Skin of body (tissue), 3 donors: ENCODE measurements at places on chromosomes 3 and 15. TPM values are rescaled to one million over a fixed set of nuclear protein-coding genes. Genes with fewer than 3 reads are reported as not detected.

- DNase-seq: peak; percentile 32
Measured at GRCh38 chr3:73188707-73189106, 127.2 kb downstream of the EBLN2 start.

Gene NAALADL2
- 30.5 TPM for total RNA-seq

DNA sequence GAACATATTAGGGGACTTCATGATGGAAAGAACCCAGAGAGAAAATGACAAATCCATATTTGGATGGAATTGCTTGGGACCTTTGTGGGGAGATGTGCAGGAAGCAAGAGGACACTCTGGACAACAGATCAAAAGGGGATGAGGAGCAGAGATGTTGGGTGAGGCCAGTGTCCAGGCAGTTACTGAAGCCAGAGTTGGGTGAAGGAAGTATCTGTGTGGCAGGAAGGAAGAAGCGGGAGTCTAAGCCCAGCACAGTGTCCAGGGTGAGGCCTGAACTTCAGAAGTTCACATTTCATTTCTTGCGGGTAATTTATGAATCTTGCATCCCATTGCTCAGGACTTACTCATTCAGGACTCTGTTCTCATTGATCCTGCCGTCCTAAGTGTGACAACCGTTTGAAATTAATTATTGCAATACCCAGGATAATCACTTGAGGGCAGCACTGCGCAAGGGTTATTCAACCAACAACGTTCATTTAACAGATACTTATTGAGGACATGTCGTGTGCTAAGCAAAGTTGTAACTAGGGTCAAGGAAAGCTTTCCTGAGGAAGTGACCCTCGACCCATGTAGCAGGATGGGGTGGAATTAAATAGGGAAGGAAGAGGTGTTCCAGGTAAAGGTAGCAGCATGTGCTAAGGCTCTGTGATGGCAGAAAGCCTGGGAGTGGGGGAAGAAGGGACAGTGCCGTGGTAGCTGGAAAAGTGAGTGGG is 61.3 kb upstream of the CMTM8 start:
- no peak for DNase-seq

GRCh38 chr3:157574531-157574930 is 71.3 kb upstream of the VEPH1 start:
- DNase-seq: no peak

DNA sequence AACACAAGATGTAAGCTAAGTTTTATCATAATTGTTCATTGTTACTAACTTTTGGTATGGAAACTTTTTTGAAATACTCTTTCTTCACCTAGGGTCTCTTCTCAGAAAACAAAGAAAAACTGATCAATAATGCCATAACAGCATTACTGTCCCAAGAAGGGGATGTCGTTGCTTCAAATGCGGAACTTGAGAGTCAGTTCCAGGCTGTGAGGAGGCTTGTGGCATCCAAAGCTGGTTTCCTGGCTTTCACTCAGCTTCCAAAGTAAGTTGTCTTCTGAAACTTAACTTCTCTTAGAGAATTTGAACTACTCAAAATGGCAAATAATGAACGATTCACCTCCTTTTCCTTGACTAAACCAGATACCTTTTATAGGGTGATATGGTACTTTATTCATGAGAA is 39.3 kb downstream of the DNAJC13 start:
- no peak for DNase-seq

GRCh38 chr3:55802816-55803215 is 315.7 kb upstream of the WNT5A start:
- no peak for DNase-seq

- DNase-seq: no peak
Measured at GRCh38 chr15:66986951-66987350, 78.5 kb upstream of the SMAD3 start.

- no peak for DNase-seq
Measured at GRCh38 chr3:36741285-36741684, 23.1 kb downstream of the DCLK3 start.

- DNase-seq: no peak
Measured at GRCh38 chr15:52709187-52709981, 30.2 kb upstream of the ATOSA start.

DNA sequence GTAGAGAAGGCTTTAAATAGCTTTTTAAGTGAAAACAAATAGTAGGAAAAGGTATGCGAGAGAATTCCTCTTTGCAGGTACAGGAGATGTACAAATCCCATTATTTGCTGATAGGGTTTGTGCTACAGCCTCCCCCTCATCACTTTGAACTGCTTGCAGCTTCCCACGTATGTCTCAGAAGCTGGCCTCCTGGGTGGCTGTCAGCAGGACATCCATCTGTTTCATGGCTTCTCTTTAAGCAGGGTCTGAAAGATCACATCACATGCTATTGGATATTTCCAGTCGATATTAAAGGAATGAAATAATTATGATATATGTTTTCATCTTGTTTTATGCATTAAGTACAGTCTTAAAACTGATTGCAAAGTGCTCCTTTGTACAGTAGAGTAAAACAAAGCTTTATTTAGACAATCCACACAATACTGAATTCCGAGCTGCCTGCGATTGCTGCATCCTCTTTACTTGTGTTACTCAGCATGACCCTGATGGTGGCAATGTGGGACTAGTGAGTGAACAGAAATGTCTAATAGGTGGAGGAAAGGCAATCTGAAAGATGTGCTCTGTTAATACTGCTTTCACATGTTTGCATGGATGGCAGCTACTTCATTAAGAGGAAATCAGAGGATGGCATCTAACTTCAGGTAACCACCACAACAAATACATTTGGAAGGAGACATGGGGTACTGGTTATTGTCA is 930.6 kb upstream of the SEMA6D start:
- DNase-seq: no peak

Gene LSAMP
- total RNA-seq: 7.9 TPM

- no peak for DNase-seq
Measured at GRCh38 chr3:61896251-61896650, 334.9 kb downstream of the PTPRG start.

Gene CTXN2
- total RNA-seq: not detected

GRCh38 chr3:143450632-143451031 is 331.1 kb downstream of the CHST2 start:
- no peak for DNase-seq

- peak; percentile 66 for DNase-seq
Measured at GRCh38 chr3:51501833-51502561, 2.2 kb upstream of the DCAF1 start.

- no peak for DNase-seq
Measured at GRCh38 chr3:123706871-123707270, 122.0 kb upstream of the HACD2 start.

Gene SHF
- 12.3 TPM for total RNA-seq

DNA sequence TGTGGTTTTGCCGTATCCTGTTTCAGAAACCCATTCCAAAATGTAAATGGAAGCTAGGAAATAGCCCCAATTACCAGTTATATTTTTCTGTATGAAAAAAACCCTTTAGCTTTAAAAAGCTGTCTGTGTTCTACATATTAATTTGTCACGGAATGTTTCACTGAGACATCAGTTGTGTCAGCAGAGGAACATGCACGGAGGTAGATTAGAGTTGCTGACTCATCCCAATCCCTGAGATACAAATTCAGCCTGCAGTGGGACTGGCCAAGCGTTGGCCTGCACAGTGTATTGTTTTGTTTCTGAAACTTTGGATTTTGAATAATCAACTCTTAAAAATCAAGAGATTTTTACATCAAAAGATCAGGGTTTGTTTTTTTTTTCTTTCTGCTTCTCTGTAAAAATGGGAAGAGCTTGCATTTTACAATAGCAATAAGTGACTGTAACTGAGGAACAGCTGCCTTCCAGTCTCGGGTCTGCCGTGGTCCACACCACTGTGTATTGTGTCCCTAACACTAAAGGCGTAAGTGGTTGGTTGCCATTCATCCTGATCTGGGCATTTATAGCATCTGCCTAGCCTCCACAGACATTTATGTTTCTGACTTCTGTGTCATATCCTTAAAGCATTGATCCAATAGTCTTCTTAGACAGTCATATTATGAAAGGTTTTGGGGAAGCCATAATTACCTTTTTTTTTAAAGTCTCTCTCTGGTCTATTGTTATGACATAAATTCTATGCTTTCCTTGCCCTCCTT is 218.1 kb downstream of the ADAMTSL3 start:
- DNase-seq: no peak

Gene FBXW12
- total RNA-seq: not detected

DNA sequence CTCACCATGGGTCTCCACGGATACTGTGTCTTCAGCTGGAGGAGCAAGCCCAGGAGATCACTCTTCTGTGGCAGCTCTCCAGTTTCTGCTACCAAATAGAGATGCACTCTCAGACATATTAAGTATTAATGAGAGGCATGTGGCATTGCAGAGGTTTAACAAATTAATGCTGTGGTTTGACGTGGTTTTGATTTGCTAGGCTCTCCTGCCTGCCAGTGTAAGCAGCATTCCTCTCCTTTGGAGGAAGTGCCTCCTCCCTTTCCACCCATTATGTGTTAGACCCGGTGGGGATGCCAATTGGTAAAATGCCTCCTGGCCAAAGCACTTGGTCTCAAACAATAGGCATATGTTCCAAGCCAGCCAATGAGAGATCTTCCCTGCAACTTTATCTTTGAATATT is 124.8 kb downstream of the MYLK start:
- DNase-seq: no peak

- DNase-seq: no peak
Measured at GRCh38 chr3:128585974-128586373, 64.6 kb downstream of the RPN1 start.

- no peak for DNase-seq
Measured at GRCh38 chr3:22537560-22537959, 665.6 kb upstream of the UBE2E2 start.

DNA sequence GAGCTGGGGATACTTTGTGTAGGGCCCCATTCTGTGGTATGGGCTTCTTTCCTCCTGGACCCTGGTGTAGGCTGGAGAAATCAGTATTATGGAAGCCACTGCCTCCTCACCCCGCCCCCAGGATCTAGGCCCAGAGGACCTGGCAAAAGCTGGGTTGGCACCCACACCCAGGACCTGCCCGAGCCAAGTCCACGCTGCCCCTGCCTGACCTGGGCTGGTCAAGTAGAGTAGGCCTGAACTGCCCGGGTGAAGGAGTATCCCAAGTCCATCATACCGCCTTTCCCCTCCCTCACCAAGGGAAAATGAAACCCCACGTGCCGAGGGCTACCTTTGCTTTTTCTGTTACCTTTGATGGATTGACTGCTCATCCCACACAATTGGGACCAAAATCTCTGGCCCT is 37.7 kb upstream of the TRAK1 start:
- DNase-seq: no peak

Gene ARPIN
- total RNA-seq: 14.2 TPM

Gene KBTBD13
- total RNA-seq: 0.30 TPM

Gene CADM2
- total RNA-seq: 2.5 TPM

- no peak for DNase-seq
Measured at GRCh38 chr3:134205451-134205850, 45.2 kb downstream of the RYK start.

DNA sequence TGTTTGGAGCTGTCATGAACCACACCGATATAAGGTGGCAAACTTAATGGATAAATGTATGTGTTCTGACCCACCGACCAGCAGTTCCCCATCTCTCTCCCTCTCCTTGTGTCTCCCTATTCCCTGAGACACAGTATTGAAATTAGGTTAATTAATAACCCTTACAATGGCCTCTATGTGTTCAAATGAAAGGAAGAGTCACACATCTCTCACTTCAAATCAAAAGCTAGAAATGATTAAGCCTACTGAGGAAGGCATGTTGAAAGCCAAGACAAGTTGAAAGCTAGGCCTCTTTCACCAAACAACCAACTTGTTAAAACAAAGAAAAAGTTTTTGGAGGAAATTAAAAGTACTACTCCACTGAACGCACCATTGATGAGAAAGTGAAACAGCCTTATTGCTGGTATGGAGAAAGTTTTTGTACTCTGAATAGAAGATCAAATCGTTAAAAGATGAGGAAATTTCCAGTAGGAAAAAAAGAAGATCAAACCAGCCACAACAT is 15.0 kb downstream of the ATR start:
- no peak for DNase-seq

DNA sequence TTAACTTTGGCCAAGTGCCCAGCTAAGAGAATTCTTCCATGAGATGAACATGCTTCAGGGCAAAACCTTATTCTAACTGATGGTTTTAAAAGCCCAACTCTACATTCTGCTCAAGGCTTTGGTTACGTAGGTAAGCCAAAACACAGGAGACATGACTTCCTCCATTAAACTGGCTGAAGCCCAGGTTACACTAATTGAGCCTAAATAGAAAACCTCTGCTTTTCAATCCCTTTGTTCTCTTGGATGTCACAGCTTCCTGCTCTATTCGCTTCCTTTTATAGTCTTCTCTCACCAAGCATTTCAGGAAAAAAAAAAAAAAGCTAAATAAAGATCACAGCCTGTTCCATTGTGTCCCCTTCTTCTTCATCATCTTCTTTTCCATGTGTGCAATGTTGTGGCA is 420.4 kb downstream of the TIGIT start:
- DNase-seq: no peak

Gene MAPKBP1
- total RNA-seq: 22.6 TPM

DNA sequence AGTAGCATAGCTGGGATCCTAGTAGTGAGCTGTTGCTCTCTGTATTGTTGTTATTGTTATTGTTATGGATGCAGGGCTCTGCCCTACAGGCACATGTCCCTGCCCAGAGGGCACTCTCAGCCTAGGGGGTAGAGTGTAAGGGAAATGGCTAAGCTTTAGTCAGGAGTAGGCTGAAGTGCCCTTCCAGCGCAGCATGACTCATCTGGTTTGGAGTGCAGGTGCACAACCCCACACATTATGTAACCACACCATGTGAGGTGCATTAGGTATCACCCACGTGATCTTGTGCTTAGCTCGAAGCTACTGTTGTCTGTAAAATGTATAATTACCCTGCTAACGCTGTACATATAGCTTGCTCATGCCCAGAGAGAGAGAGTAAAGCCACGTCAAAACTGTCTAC is 48.3 kb upstream of the TIPARP start:
- DNase-seq: no peak

Gene VWA5B2
- total RNA-seq: 0.10 TPM

GRCh38 chr3:39269528-39269927 is 10.3 kb downstream of the CX3CR1 start:
- DNase-seq: no peak

Gene CISH
- total RNA-seq: 10.0 TPM

DNA sequence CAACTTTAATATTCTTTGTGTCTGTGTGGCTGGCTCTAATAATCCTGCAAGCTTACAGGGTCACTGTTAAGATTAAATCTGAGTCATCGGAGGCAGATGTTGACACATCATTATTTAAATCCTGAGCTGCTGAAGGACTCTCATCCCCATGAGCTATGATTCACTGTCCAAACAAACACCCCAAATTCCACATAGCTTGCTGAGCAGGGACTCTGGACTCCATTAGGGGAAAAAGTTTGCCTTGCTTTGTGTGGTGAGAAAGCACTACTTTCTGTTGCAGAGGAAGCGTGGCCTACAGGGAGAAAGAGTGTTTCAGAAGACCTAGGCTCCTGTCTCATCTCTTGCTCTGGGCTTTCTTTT is 213.7 kb downstream of the PDCD6IP start:
- no peak for DNase-seq

Gene CCDC39
- not detected for total RNA-seq

DNA sequence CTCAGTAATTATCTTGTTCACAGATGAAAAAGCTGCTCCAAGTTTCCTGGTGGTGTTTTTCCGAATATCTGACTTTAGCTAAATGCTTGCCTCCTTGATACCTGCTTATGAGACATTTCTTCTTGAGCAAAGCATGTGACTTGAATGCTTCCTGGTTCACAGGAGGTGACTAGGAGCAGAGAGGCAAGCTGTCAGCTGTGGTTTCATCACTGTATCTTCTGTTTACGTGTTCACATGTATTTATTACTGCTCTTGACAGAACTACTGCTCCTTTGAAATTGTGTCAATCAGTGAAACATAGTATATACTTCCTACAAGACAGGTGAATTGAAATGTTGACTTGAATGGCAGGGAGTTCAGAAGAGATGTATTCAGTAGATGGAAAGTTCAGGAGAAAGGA is 8.9 kb upstream of the SPPL2A start:
- no peak for DNase-seq

GRCh38 chr3:141012571-141012970 is 38.6 kb upstream of the SPSB4 start:
- DNase-seq: no peak
